Bone marrow (tissue), 2 donors: ENCODE measurements at places on chromosomes 11 and 22.

DNA sequence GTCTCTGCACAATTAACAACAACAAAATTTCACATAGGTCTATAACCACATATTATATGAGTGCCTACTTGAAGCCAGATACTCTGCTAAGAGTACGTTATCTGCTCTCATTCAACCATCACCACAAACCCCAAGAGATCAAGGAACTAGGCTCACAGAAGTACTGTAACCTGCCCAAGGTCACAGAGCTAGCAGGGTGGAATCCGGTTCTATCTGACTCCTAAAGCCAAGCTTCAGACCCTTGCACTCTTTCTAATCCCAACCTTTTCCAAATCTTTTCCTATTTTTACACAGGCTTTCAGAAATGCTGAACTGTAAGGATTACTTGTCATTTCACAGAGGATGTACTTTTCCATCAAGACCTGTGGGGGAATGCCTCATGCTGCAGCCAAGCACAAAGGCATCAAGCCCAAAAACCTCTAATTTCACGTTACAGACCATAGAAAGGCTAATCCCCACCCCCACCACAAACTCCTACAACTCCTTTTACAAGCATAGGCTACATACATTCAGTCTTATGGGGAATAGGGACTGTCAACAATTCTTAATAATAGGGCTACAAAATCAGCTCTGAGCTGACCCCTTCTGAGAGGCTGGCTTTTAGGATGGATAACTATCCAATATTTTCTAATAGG, 927 bp downstream of the PRCP start:
- DNase-seq: no peak

- peak; percentile 50 for DNase-seq
These were observed 21.9 kb downstream of the SERPINH1 start for GRCh38 chr11:75583718-75584658.

DNA sequence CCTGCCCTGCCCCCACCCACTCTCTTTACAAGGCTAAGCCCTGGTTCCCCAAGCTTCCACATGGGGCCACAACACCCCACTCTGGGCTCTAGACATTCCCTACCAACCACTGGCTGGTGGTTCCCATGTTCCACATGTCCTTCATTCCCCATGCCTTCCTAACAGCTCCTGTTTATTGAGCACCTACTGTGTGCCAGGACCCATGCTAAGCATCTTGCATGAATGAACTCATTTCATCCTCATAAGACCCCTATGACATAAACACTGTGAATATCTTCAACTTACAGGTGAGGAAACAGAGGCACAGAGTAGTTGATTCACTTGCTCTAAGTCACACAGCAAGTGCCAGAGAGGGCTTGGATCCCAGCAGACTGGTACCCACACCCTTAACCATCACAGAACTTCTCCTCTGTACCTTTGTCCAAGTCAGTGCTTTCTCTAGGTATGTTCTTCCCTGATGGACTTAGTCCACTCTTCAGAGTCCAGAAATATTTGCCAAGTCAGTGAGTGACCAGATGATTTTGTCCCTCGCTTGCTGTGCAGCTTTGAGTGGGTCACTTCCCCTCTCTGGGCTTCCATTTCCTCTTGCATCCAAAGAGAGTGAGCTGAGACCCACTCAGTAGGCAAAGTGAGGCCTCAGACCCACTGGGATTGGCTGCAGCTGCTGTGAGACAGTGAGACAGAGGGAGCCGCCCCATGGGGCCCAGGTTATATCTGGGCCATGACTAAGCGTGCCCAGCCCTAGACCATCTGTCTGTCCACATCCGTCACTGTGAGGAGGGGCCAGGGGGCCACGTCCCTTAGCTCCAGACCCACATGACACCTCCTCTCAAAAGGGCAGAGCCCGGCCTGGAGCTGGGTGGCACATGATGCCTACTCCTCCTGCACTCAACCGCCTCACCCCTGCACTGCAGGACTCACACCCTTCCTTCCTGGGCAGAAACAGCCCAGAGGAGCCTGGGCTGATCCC, 132.4 kb downstream of the MN1 start:
- DNase-seq: peak; percentile 53

DNA sequence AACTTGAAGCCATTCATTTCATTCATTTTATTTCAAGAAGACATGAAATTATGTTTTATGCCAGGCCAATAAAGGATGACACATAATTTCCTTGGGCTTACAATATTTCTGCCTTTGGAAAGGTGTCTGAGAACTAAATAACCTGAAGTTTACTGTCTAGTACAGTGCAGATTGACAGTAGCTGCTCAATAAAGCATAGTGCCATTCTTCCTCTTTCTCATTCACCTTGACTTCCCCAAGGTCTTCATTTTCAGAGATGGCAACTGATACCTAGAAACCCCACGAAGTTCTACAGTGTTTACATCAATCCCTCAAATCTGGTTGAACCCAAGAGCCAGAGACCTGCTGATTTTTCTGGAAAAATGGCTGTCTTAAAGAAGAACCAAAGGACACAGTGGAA, 144.3 kb upstream of the SYN3 start:
- no peak for DNase-seq

DNA sequence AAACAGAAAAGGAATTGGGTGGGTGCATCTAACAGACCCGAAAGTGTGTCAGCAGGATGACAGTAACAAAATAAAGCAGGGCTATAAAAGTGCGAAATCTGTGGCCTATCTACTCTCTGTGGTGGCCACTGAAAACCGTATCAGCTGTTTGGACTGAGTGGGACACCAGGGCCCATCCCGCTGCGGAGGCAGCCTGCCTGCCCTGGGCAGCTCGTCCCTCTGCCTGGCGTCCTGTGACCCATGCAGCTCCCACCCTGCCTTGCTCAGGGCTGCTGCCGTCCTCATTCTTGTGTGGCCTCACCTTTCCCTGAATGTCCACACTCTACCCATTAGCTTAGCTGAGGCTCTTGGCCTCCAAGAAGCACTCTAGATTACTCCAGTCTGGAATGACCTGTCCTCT, 30.4 kb downstream of the CARS1 start:
- DNase-seq: no peak

DNA sequence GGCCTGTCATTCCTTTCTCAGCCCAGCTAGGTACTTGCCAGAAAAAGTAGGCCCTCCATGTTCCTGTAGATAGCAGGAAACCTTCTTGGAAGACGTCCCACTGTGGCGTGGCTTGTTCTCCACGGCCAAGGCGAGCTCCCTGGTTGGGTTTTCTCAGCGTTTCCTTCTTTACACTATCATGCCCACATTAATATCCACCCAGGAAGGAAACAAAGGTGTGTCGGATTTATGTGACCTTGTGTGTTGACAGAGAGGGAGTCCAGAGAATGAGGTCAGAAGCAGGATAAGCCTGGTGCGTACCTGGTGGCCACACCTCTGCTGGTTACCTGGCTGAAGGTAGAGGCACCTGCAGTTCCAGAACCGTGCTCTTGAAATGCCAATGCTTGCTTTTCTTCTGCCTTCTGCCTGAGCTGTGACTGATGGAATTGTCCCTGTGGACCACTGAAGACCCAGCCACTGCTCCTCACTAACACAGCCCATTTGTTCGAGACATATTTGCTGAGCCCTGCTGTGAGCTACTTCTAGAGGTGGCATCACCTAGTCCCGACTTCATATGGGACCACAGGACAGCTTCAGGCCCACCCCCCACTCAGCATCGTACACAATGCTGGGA, 7.9 kb downstream of the ASPHD2 start:
- no peak for DNase-seq

- no peak for DNase-seq
These were observed 127.5 kb downstream of the SIK3 start for GRCh38 chr11:116970485-116971292.

DNA sequence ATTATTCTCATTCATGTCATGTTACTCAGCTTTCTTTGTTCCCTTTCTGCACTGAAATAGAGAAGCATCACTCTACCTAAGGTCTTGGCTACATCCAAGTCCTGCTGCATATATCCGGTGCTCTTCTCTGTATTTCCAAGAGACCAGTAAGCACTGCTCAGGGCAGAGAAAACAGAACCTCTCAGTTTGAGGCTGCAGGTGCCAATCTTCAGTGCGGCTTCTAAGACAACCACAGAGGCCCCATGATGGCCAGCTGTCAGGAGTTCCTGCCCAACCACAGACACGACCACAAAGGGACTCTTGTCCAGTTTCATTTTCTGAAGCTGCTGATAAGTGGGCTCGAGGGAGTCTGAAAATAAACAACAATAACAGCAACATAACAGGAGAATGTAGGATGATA, 378.4 kb upstream of the PITPNB start:
- no peak for DNase-seq

- DNase-seq: no peak
These were observed 1388.7 kb downstream of the BRD1 start for GRCh38 chr22:48438800-48439559.

- DNase-seq: no peak
These were observed 97.5 kb upstream of the CCDC179 start for GRCh38 chr11:22957786-22958185.

DNA sequence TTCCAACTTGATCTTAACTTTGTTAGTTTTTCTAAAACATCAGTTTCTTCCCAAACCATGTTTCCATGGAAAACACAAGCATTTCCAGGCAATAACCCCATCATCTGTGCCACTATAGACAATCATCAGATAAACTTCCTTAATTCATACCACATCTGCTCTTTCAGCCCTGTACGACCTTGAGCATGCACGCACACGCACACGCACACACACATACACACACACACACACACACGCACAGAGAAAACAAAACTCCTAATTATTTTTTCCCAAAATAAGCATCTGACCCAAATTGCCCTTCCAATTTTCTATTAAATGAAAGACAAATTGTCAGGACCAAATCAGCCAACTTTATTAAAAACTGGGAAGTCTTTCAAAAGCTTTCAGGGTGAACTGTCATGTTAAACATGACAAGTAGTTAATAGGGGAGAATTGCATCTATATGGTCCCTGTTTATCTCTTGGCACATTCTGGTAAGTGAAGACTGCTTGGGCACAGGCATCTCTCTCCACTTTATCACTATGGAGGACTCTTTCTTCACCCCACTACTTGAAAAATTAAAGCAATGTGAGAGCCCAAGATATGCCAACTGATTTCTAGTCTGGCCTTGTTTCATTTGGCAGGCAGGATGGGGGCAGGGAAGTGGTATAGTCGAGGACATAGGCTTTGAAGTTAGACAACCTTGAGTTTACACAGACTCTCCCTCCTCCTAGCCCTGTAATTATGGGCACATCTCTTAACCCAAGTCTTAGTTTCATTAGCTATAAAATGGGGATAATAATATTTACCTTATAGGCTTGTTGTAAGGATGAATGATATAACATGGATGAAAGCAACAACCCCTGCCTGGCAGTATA, 15.1 kb downstream of the ADM start:
- no peak for DNase-seq

- DNase-seq: no peak
These were observed 2.9 kb downstream of the SMCO4 start for GRCh38 chr11:93540337-93540736.

DNA sequence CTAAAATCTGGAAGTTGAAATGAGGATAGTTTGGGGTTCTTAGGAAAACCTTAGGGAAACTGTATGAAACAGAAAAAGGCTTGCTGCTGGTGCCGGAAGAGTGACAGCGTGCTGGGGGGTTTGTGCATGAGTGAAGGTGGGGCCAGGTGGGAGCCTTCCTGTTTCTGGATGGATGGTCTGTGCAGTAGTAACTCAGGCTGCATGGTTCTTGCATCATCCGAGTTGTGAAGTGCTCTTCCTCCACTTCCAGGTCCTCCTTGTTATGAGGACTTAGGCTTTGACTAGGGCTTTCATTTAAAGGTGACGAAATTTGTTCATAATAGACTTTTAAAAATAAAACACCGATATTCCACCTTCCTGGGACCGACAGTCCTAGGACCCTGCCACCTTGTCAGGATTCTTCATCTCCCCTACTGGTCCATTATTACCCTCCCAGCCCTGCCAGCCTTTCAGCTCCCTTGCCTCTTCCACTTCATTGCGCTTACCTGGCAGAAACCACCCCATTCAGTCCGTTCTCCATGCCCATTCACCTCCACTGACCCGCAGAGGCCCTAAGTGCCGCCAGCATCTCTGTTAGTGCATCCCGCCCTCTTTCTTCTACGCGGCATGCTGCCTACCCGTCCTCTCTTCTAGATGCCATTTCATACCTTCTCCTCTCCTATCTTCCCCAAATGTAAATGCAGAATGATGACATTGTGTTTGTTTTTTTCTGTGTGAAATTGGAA, 47.3 kb downstream of the PPFIA1 start:
- DNase-seq: no peak

- DNase-seq: no peak
These were observed 324.5 kb downstream of the LRRC4C start for GRCh38 chr11:41134971-41135370.

DNA sequence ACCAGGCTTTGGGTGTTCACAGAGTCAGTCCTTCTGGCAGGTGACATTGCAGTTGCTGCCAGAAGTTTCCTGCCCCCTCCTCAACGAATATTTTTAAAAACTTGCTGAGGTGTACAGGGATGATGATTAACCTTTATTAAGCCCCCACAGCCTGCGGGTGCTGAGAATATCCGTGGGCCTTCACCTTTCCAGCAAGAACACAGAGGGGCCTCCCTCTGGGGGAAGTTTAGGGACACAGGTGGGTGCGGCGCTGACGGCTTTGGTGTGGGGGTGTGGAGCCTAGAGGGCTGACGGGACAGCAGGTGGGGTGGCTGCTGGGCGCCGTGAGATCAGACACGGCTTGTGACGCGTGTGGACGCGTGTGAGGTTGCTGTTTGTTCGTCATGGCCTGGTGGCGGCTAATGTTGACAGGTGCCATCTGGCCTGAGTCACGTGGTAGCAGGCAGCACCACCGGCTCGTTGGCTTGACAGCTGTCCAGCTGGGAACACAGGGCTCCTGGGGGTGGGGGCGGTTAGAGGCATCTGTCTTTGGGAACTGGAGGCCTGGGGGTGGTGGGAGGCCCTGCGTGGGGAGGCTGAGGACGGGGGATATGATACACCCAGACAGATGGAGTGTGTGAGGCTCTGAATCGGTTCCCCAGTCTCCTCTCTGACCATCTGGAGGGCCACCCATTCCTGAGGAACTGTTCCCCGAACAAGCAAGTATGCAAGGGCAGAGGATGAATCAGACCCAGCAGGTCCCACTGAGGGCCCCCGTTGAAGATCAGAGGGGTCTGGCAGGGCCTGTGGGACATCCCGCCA, 12.5 kb upstream of the LRRC10B start:
- no peak for DNase-seq

- DNase-seq: no peak
These were observed 81.9 kb upstream of the HEPHL1 start for GRCh38 chr11:93939084-93939760.

GRCh38 chr11:110287537-110287936, 8.9 kb downstream of the RDX start:
- no peak for DNase-seq

- DNase-seq: no peak
These were observed 50.2 kb upstream of the CCDC34 start for GRCh38 chr11:27413218-27413617.

- no peak for DNase-seq
These were observed 42.2 kb downstream of the MRTFA start for GRCh38 chr22:40594346-40594745.

DNA sequence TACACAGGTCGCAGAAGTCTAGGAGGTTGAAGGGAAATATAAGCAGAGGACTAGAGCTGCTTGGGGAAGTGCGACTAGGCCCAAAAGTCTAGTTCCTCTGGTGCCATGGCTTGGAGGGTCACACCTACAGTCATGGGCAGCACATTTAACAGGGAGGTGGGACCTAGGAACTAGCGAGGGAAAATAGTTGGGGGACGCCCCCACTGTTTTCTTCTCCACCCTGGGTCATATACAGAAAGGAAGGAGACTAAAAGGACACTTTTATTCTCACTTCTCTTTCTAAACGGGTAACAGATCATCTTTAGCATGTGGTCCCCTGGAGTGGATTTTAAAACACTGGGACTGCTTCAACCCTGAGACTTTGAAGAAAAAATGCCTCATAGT, 16.6 kb downstream of the APIP start:
- no peak for DNase-seq

- no peak for DNase-seq
These were observed 407.3 kb downstream of the NXPE2 start for GRCh38 chr11:115085461-115086210.

- DNase-seq: no peak
These were observed 16.9 kb downstream of the TSPAN4 start for GRCh38 chr11:859394-860131.
